ENCODE measurements at places on chromosomes 4 and X. TPM values are rescaled to one million over a fixed set of nuclear protein-coding genes. Genes with fewer than 3 reads are reported as not detected.

The DRD5 gene
- total RNA-seq: not detected

GRCh38 chr4:22607382-22607781 is 85.4 kb upstream of the GBA3 start:
- H3K4me3 ChIP-seq: no peak overlapping the region
- H3K27ac ChIP-seq: no peak overlapping the region
- H3K4me1 ChIP-seq: no peaks in the 10 kb centered on the region
- no peaks in the 10 kb centered on the region for H3K36me3 ChIP-seq
- peak; percentile 58 for DNase-seq

DNA sequence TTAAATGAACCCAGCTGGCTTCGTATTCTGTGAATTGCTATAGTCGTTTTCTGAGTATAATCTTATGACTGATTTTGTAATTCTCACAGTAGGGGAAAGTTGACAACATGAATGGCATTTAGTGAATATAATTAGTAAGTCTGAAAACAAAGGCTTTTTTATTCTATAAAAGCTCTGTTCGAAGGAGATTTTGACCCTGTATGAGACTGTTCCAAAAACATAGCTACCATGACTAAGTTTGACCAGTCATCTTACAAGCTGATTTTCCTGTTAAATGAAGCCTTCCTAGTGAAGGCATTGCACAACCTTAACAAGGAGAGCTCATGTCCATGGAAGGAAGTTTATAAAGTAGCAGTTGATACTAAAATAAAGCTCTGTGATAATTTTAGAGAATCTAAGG is 242.3 kb downstream of the RPA4 start:
- H3K4me1 ChIP-seq: no peaks in the 10 kb centered on the region
- H3K27me3 ChIP-seq: no peaks in the 10 kb centered on the region

DNA sequence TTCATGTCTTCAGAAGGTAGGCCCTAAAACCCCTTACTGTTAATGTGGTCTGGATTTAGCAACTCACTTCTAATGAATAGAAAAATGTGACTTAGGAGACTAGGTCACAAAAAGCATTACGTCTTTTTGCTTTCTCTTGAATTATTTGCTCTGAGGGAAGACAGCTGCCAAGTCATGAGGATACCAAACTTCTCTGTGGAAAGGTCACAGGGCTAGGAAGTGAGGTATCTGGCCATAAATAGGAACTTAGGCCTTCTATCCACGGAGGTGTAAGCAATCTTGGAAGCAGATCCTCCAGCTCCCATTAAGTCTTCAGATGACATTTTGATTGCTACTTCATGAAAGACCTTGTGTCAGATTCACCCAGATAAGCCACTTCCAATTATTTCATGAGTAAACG is 120.6 kb downstream of the JADE1 start:
- H3K27ac ChIP-seq: no peak overlapping the region
- H3K36me3 ChIP-seq: no peaks in the 10 kb centered on the region
- no peak overlapping the region for H3K4me3 ChIP-seq
- no peaks in the 10 kb centered on the region for H3K4me1 ChIP-seq
- H3K27me3 ChIP-seq: no peaks in the 10 kb centered on the region

GRCh38 chr4:123304151-123304964 is 92.2 kb upstream of the SPRY1 start:
- H3K4me1 ChIP-seq: no peaks in the 10 kb centered on the region
- H3K27ac ChIP-seq: no peak overlapping the region
- H3K36me3 ChIP-seq: no peaks in the 10 kb centered on the region
- no peaks in the 10 kb centered on the region for H3K27me3 ChIP-seq
- H3K4me3 ChIP-seq: no peak overlapping the region
- no peak for DNase-seq

GRCh38 chrX:9163214-9163709 is 129.3 kb upstream of the FAM9B start:
- H3K4me3 ChIP-seq: no peak overlapping the region
- no peak overlapping the region for H3K27ac ChIP-seq
- no peaks in the 10 kb centered on the region for H3K36me3 ChIP-seq
- peaks cover 3% of the 10 kb centered on the region for H3K4me1 ChIP-seq
- DNase-seq: no peak

GRCh38 chr4:6753103-6753560 is 29.4 kb upstream of the KIAA0232 start:
- H3K27ac ChIP-seq: no peak overlapping the region
- H3K4me1 ChIP-seq: no peaks in the 10 kb centered on the region
- no peaks in the 10 kb centered on the region for H3K27me3 ChIP-seq
- H3K4me3 ChIP-seq: no peak overlapping the region
- H3K36me3 ChIP-seq: no peaks in the 10 kb centered on the region

Data from aorta (tissue), 5 donors.